ENCODE measurements at places on chromosomes 5 and 9. TPM values are rescaled to one million over a fixed set of nuclear protein-coding genes. Genes with fewer than 3 reads are reported as not detected.

The FAM174A gene
- 4.8 TPM for total RNA-seq

The UGT3A2 gene
- not detected for total RNA-seq

The PCA3 gene
- total RNA-seq, result not detected

The FNIP1 gene
- total RNA-seq, result 28.3 TPM

The TAS2R1 gene
- not detected for total RNA-seq

The SETX gene
- total RNA-seq, result 62.7 TPM

The SLC4A9 gene
- 0.72 TPM for total RNA-seq

The PCDHGA8 gene
- total RNA-seq, result 0.05 TPM

The CER1 gene
- not detected for total RNA-seq

The IZUMO3 gene
- total RNA-seq, result not detected

The HK3 gene
- not detected for total RNA-seq

The LMBRD2 gene
- 14.2 TPM for total RNA-seq

The CDC20B gene
- not detected for total RNA-seq

The FBP2 gene
- not detected for total RNA-seq

The PCDHGA1 gene
- not detected for total RNA-seq

The ADGRD2 gene
- total RNA-seq, result not detected

The SHOC1 gene
- not detected for total RNA-seq

The GNA14 gene
- not detected for total RNA-seq

The PIGO gene
- total RNA-seq, result 25.4 TPM

The STOML2 gene
- 88.5 TPM for total RNA-seq

The MARCOL gene
- total RNA-seq, result not detected

The LIX1 gene
- total RNA-seq, result not detected

The TIMD4 gene
- 3.0 TPM for total RNA-seq

The ANKRD18A gene
- 3.3 TPM for total RNA-seq

The FLT4 gene
- total RNA-seq, result 1.4 TPM

The DOCK2 gene
- 280 TPM for total RNA-seq

The EPB41L4B gene
- not detected for total RNA-seq

The OR2V1 gene
- total RNA-seq, result not detected

The PCDHB12 gene
- total RNA-seq, result not detected

The DYNC2I2 gene
- total RNA-seq, result 44.3 TPM

The IFNA21 gene
- not detected for total RNA-seq

The GRIA1 gene
- not detected for total RNA-seq

The CD180 gene
- total RNA-seq, result 0.48 TPM

The FBP1 gene
- 1.1 TPM for total RNA-seq

The MEIKIN gene
- total RNA-seq, result 1.2 TPM

The ARID3C gene
- total RNA-seq, result not detected

The SPINK6 gene
- not detected for total RNA-seq

The LRRC19 gene
- total RNA-seq, result not detected

The EGR1 gene
- total RNA-seq, result 11.8 TPM

The PFN3 gene
- total RNA-seq, result not detected

The CDKN2A gene
- total RNA-seq, result 35.1 TPM

The F12 gene
- total RNA-seq, result 0.70 TPM

The PCDHGA2 gene
- not detected for total RNA-seq

The FYB1 gene
- total RNA-seq, result 335 TPM

The FBLL1 gene
- 0.30 TPM for total RNA-seq

The RUSC2 gene
- total RNA-seq, result 2.6 TPM

The PDCD1LG2 gene
- 1.0 TPM for total RNA-seq

The ARSI gene
- total RNA-seq, result not detected

The LCN1 gene
- not detected for total RNA-seq

The OTP gene
- total RNA-seq, result not detected

The TLR4 gene
- total RNA-seq, result 0.15 TPM

The PCDHB4 gene
- not detected for total RNA-seq

The LHX6 gene
- not detected for total RNA-seq

The HRCT1 gene
- total RNA-seq, result not detected

The SOX30 gene
- total RNA-seq, result not detected

The SIT1 gene
- total RNA-seq, result 193 TPM

The TAF11L10 gene
- not detected for total RNA-seq

The PCDHGA11 gene
- 0.05 TPM for total RNA-seq

The GPR151 gene
- not detected for total RNA-seq

The TAF1L gene
- 0.02 TPM for total RNA-seq

Measured in activated naive CD4-positive, alpha-beta T cell treated with anti-CD3 and anti-CD28 coated beads, Interleukin-2, amount 10 ng/mL, durations not matched to agents 5 hours and 36 hours (primary cell).